ENCODE measurements at places on chromosomes 3 and 15. TPM values are rescaled to one million over a fixed set of nuclear protein-coding genes. Genes with fewer than 3 reads are reported as not detected.

DNAH12 gene
- total RNA-seq = 37.8 TPM

TMEM158 gene
- 1.5 TPM for total RNA-seq

PGBD4 gene
- 1.5 TPM for total RNA-seq

FGF12 gene
- total RNA-seq = 6.0 TPM

SH3GL3 gene
- 1.7 TPM for total RNA-seq

CAND2 gene
- total RNA-seq = 5.6 TPM

RBP2 gene
- total RNA-seq = not detected

All from lung (tissue), 17 donors.